ENCODE measurements at places on chromosomes 12 and 14. TPM values are rescaled to one million over a fixed set of nuclear protein-coding genes. Genes with fewer than 3 reads are reported as not detected.

DNA sequence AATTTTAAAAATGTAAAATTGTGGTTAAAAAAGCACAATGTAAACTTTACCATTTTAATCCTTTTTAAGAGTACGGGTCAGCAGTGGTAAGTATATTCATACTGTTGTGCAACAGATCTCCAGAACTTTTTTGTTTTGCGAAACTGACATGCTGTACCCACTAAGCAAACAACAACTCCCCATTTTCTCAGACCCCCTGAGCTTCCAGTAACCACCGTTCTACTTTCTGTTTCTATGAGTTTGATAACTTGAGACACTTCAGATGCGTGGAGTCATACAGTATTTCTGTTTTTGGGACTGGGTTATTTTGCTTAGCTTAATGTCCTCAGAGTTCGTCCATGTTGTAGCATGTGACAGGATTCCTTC lies 38.0 kb downstream of the CHST11 start:
- peaks cover 40% of the 10 kb centered on the region for H3K4me1 ChIP-seq
- H3K27ac ChIP-seq, result peak overlapping the region; percentile 40
- H3K36me3 ChIP-seq, result no peaks in the 10 kb centered on the region
- no peaks in the 10 kb centered on the region for H3K27me3 ChIP-seq
- DNase-seq, result no peak
- peak overlapping the region; percentile 17 for H3K4me3 ChIP-seq

Gene SINHCAF
- total RNA-seq, result 85.0 TPM

DNA sequence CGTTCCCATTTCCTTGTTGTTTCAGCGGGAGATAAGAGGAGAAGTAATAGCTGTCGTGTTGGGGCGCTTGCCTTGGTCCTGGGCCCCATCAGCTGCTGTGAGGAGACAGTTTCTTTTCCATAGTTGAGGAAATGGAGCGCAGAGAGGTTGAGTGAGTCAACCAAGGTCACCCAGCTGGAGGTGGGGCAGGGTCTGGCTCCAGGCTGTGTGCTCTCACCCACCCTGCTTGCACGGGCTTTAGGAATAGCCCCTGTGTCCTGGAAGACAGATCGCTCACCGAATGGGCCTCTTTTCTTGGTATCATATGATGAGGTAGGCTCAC lies 165.7 kb upstream of the RTL1 start:
- H3K27me3 ChIP-seq, result peaks cover 49% of the 10 kb centered on the region
- DNase-seq, result peak; percentile 22
- no peak overlapping the region for H3K27ac ChIP-seq
- no peak overlapping the region for H3K4me3 ChIP-seq
- no peaks in the 10 kb centered on the region for H3K4me1 ChIP-seq
- no peaks in the 10 kb centered on the region for H3K36me3 ChIP-seq

Gene PAX9
- 0.16 TPM for total RNA-seq

- no peak for DNase-seq
- H3K4me3 ChIP-seq, result no peak overlapping the region
- no peak overlapping the region for H3K27ac ChIP-seq
- H3K4me1 ChIP-seq, result no peaks in the 10 kb centered on the region
- H3K36me3 ChIP-seq, result no peaks in the 10 kb centered on the region
Measured at GRCh38 chr12:58528271-58528670, 392.0 kb downstream of the LRIG3 start.

Gene CGRRF1
- 28.0 TPM for total RNA-seq

Gene CD27
- total RNA-seq, result 139 TPM

DNA sequence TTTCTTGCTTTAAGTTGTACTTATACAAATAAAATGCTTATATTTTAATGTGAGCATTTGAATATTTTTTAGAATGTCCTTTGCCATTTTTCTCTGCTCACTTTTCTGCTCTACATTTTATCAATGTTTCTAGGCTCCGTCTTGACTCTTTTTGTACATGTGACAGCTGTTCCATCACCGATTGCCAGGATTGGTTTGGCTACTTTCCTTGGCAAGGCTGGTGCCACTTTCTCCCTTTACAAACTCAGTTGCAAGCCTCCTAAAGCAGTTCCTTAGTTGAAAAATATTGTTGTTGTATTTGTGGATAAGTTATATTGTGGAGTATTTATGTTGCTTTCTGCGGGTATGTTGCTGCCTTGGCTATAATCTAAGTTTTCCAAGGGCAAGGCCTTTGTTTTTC lies 63.4 kb downstream of the DACT1 start:
- H3K27ac ChIP-seq, result no peak overlapping the region
- H3K27me3 ChIP-seq, result no peaks in the 10 kb centered on the region
- no peak overlapping the region for H3K4me3 ChIP-seq
- H3K4me1 ChIP-seq, result no peaks in the 10 kb centered on the region
- DNase-seq, result no peak
- no peaks in the 10 kb centered on the region for H3K36me3 ChIP-seq

Gene SMIM41
- not detected for total RNA-seq

GRCh38 chr12:77751939-77752338 lies 78.8 kb upstream of the NAV3 start:
- no peak overlapping the region for H3K4me3 ChIP-seq
- no peak overlapping the region for H3K27ac ChIP-seq
- no peak for DNase-seq
- no peaks in the 10 kb centered on the region for H3K36me3 ChIP-seq
- no peaks in the 10 kb centered on the region for H3K4me1 ChIP-seq

- H3K27ac ChIP-seq, result no peak overlapping the region
- no peaks in the 10 kb centered on the region for H3K4me1 ChIP-seq
- no peaks in the 10 kb centered on the region for H3K36me3 ChIP-seq
- H3K4me3 ChIP-seq, result no peak overlapping the region
- H3K27me3 ChIP-seq, result peaks cover 4% of the 10 kb centered on the region
Measured at GRCh38 chr12:57874166-57875108, 27.9 kb upstream of the CTDSP2 start.

- H3K36me3 ChIP-seq, result peaks cover 2% of the 10 kb centered on the region
- H3K4me1 ChIP-seq, result no peaks in the 10 kb centered on the region
- no peak overlapping the region for H3K4me3 ChIP-seq
- no peaks in the 10 kb centered on the region for H3K27me3 ChIP-seq
Measured at GRCh38 chr12:107014055-107014454, 27.1 kb upstream of the MTERF2 start.

GRCh38 chr12:75815756-75816155 lies 215.8 kb downstream of the PHLDA1 start:
- H3K27me3 ChIP-seq, result no peaks in the 10 kb centered on the region
- H3K27ac ChIP-seq, result no peak overlapping the region

DNA sequence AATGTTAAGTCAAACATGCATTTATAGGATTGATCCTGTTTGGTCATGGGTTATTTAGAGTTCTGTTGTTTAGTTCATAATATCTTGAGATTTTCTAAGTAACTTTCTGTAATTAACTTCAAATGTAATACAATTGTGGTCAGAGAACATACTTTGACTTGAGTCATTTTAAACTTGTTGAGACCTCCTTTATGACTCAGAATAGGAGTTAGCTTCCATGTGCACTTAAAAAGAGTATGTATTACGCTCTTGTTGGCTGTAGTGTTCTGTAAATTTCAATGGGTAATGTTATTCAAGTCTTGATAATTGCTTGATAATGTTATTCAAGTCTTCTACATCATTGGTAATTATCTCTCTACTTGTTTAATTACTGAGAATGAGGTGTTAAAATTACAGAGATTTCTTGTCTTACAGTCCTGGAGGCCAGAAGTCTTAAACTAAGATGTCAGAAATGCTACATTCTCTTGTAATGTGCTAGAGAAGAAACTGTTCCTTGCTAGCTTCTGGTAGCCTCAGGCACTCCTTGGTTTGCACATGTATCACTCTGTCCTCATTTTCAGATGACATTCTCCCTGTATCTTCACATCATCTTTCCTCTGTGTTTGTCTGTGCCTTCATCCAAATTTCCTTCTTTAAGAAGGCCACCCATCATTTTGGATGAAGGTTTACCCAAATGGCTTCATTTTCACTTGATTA lies 197.3 kb downstream of the TMTC3 start:
- no peaks in the 10 kb centered on the region for H3K36me3 ChIP-seq
- H3K4me1 ChIP-seq, result no peaks in the 10 kb centered on the region
- H3K27me3 ChIP-seq, result no peaks in the 10 kb centered on the region
- H3K4me3 ChIP-seq, result no peak overlapping the region
- DNase-seq, result no peak
- no peak overlapping the region for H3K27ac ChIP-seq

Gene DGKA
- total RNA-seq, result 1,314 TPM

Gene IAPP
- total RNA-seq, result not detected

DNA sequence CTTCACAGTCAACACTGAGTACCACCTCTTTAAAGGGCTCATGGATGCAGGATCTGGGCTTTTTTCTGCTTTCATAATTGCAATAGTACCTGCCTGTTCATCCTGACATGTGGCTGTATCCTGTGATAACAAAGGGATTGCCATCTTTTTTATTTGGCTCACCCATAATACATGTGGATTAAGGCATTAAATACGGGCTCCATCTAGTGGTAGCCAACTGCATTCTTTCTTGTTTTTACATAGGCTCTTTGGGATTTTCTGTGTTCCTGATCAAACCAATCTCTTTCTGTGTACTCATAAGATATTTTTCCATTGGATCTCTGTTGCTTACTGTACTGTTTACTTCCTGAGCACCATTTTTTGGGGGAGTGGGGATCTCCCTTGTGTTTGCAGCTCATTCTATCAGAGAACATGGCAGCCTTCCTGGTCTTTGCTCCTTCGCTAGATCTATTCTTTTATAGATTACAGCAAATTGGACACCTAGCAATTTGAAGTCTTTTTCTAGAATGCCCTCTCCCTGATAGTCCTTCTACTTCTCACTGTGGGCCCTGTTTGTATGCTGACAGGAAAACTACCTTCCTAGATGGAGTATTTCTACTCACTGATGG lies 723.4 kb upstream of the MDGA2 start:
- H3K4me1 ChIP-seq, result no peaks in the 10 kb centered on the region
- no peaks in the 10 kb centered on the region for H3K36me3 ChIP-seq
- no peak overlapping the region for H3K27ac ChIP-seq
- H3K27me3 ChIP-seq, result no peaks in the 10 kb centered on the region

Gene SMAGP
- total RNA-seq, result 5.3 TPM

GRCh38 chr12:100031836-100032235 lies 47.1 kb upstream of the ANKS1B start:
- no peaks in the 10 kb centered on the region for H3K27me3 ChIP-seq
- no peak for DNase-seq
- no peak overlapping the region for H3K4me3 ChIP-seq
- no peak overlapping the region for H3K27ac ChIP-seq
- no peaks in the 10 kb centered on the region for H3K36me3 ChIP-seq

- no peaks in the 10 kb centered on the region for H3K36me3 ChIP-seq
- H3K4me3 ChIP-seq, result peak overlapping the region; percentile 53
- DNase-seq, result no peak
- peaks cover 10% of the 10 kb centered on the region for H3K27me3 ChIP-seq
- no peak overlapping the region for H3K27ac ChIP-seq
Measured at GRCh38 chr12:57632073-57632957, 686 bp downstream of the B4GALNT1 start.

DNA sequence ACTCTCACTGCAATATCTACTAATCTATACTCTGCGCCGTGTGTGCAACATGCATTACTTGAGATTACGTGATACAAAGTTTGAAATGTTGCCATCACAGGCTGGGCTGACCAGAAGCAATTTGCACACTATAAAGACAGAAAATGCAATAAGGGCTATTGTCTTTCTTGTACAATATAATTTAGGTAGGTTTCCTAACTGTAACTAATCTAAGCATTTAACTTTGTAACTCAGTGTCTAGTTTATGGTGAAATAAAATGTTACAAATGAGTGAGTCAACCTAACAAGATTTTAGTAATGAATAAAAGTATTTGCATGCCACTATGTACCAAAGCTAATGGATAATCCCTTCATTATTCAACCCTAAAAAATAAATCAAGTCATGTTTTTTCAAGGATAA lies 57.8 kb downstream of the LRP6 start:
- no peaks in the 10 kb centered on the region for H3K36me3 ChIP-seq
- peaks cover 10% of the 10 kb centered on the region for H3K27me3 ChIP-seq
- H3K4me1 ChIP-seq, result no peaks in the 10 kb centered on the region
- no peak overlapping the region for H3K4me3 ChIP-seq

- no peak overlapping the region for H3K27ac ChIP-seq
- H3K4me3 ChIP-seq, result no peak overlapping the region
- no peaks in the 10 kb centered on the region for H3K36me3 ChIP-seq
Measured at GRCh38 chr12:24595652-24596235, 353.2 kb downstream of the BCAT1 start.

GRCh38 chr12:126570566-126570965 lies 1505.3 kb downstream of the AACS start:
- H3K4me1 ChIP-seq, result no peaks in the 10 kb centered on the region
- no peak overlapping the region for H3K4me3 ChIP-seq
- H3K36me3 ChIP-seq, result no peaks in the 10 kb centered on the region
- no peak for DNase-seq
- no peaks in the 10 kb centered on the region for H3K27me3 ChIP-seq
- H3K27ac ChIP-seq, result no peak overlapping the region

GRCh38 chr14:93708800-93709199 lies 79.5 kb downstream of the PRIMA1 start:
- no peak overlapping the region for H3K27ac ChIP-seq
- no peaks in the 10 kb centered on the region for H3K27me3 ChIP-seq
- no peak for DNase-seq
- no peak overlapping the region for H3K4me3 ChIP-seq
- H3K4me1 ChIP-seq, result no peaks in the 10 kb centered on the region
- H3K36me3 ChIP-seq, result no peaks in the 10 kb centered on the region

Gene SYT1
- total RNA-seq, result not detected

- H3K36me3 ChIP-seq, result peaks cover 8% of the 10 kb centered on the region
- H3K27me3 ChIP-seq, result peaks cover 7% of the 10 kb centered on the region
- no peak for DNase-seq
Measured at GRCh38 chr12:132585177-132585576, 25.2 kb downstream of the LRCOL1 start.

- H3K27ac ChIP-seq, result no peak overlapping the region
- no peak overlapping the region for H3K4me3 ChIP-seq
- no peak for DNase-seq
Measured at GRCh38 chr14:53432378-53432802, 279.3 kb upstream of the DDHD1 start.

Gene PRH1
- 24.7 TPM for total RNA-seq

- no peaks in the 10 kb centered on the region for H3K4me1 ChIP-seq
- H3K27me3 ChIP-seq, result no peaks in the 10 kb centered on the region
- DNase-seq, result no peak
Measured at GRCh38 chr14:62687818-62688217, 357.4 kb downstream of the KCNH5 start.

Gene CARMIL3
- total RNA-seq, result 0.91 TPM

GRCh38 chr14:30607156-30607780 lies 14.9 kb upstream of the SCFD1 start:
- H3K27me3 ChIP-seq, result no peaks in the 10 kb centered on the region
- H3K36me3 ChIP-seq, result no peaks in the 10 kb centered on the region
- H3K4me3 ChIP-seq, result no peak overlapping the region
- no peaks in the 10 kb centered on the region for H3K4me1 ChIP-seq

DNA sequence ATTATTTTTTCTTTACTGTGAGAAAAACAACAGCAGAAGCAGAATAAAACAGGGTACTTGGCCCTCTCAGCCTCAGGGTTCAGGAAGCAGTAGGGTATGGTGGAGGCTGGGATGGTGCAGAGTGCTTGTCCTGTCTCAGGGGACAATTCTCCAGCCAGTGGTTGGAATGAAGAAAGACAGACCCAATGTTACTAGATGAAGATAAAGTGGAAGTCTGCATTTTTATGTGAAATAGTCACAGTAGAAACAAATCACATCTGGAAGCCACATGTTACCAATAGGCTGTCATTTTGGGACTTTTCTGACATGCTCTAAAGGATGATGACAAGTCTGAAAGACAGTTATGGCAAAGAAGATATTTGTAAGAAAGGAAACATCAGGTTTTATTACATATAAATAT lies 32.3 kb downstream of the PROX2 start:
- H3K27me3 ChIP-seq, result no peaks in the 10 kb centered on the region
- no peak overlapping the region for H3K27ac ChIP-seq
- no peak for DNase-seq
- H3K4me1 ChIP-seq, result peaks cover 14% of the 10 kb centered on the region
- no peak overlapping the region for H3K4me3 ChIP-seq

- H3K4me3 ChIP-seq, result no peak overlapping the region
- no peak for DNase-seq
- no peaks in the 10 kb centered on the region for H3K4me1 ChIP-seq
Measured at GRCh38 chr12:91009319-91009950, 4.7 kb upstream of the EPYC start.
